ENCODE measurements at places on chromosomes 3 and 15. TPM values are rescaled to one million over a fixed set of nuclear protein-coding genes. Genes with fewer than 3 reads are reported as not detected.

Gene SLC6A1
- total RNA-seq: 1.2 TPM

Gene NLGN1
- 14.5 TPM for total RNA-seq

Gene SYNPR
- not detected for total RNA-seq

Gene PGBD4
- 1.2 TPM for total RNA-seq

Gene SNX33
- 23.8 TPM for total RNA-seq

Gene TIMP4
- total RNA-seq: 19.2 TPM

Gene MAP4
- total RNA-seq: 380 TPM

Gene SLC28A2
- not detected for total RNA-seq

Gene STAB1
- 303 TPM for total RNA-seq

Gene ACAN
- 13.5 TPM for total RNA-seq

Gene VIPR1
- total RNA-seq: 2.2 TPM

Gene SLCO2A1
- 87.8 TPM for total RNA-seq

Gene ANKRD34C
- total RNA-seq: 0.14 TPM

Gene ERICH6
- not detected for total RNA-seq

Gene ITIH4
- total RNA-seq: 28.8 TPM

Gene UBE2E2
- total RNA-seq: 65.5 TPM

Gene TERB2
- not detected for total RNA-seq

Gene P2RY12
- 3.1 TPM for total RNA-seq

Gene TXNRD3
- 12.1 TPM for total RNA-seq

Gene MINAR1
- total RNA-seq: 0.76 TPM

Gene CSNK1G1
- total RNA-seq: 15.8 TPM

Gene AP4E1
- 18.6 TPM for total RNA-seq

Gene HRG
- total RNA-seq: not detected

Gene ADAMTS17
- total RNA-seq: 4.0 TPM

Gene CLDN11
- total RNA-seq: 26.5 TPM

Gene GOLGA8O
- total RNA-seq: 2.0 TPM

Gene CCR3
- not detected for total RNA-seq

Gene UBA7
- 56.9 TPM for total RNA-seq

Gene ITPKA
- total RNA-seq: 0.33 TPM

Gene IL5RA
- total RNA-seq: 0.46 TPM

Gene C3orf38
- 22.9 TPM for total RNA-seq

Gene GLDN
- total RNA-seq: 10.1 TPM

Gene SLC22A13
- total RNA-seq: 0.48 TPM

Gene C3orf22
- total RNA-seq: not detected

Gene BMF
- 3.0 TPM for total RNA-seq

Gene TM4SF1
- 219 TPM for total RNA-seq

Gene KLHL40
- total RNA-seq: not detected

Gene GREM1
- 283 TPM for total RNA-seq

Gene CLSTN2
- 28.0 TPM for total RNA-seq

Gene PODXL2
- total RNA-seq: 2.0 TPM

Gene CFAP100
- total RNA-seq: not detected

Gene SCG5
- 5.6 TPM for total RNA-seq

Gene ETV5
- total RNA-seq: 26.0 TPM

Gene CILP
- 43.4 TPM for total RNA-seq

Gene CCNDBP1
- total RNA-seq: 52.6 TPM

Gene MAP2K1
- 36.6 TPM for total RNA-seq

Gene SCG3
- total RNA-seq: 0.46 TPM

Gene PLA2G4D
- not detected for total RNA-seq

Gene C3orf80
- 1.5 TPM for total RNA-seq

Gene DGKG
- total RNA-seq: 16.7 TPM

Gene CLDN18
- not detected for total RNA-seq

Gene GOLGA6L10
- total RNA-seq: 1.5 TPM

Gene RHCG
- not detected for total RNA-seq

Gene CYP1A2
- not detected for total RNA-seq

Gene SEMA5B
- total RNA-seq: 1.3 TPM

Gene CTXN2
- total RNA-seq: not detected

Gene SHC4
- total RNA-seq: 6.2 TPM

Gene GABRB3
- 1.9 TPM for total RNA-seq
